Stimulated activated CD4-positive, alpha-beta T cell treated with anti-CD3 and anti-CD28 coated beads, Interleukin-4, amount 100 ng/mL, for 48 hours (primary cell): ENCODE measurements at places on chromosomes 1 and 21.

DNA sequence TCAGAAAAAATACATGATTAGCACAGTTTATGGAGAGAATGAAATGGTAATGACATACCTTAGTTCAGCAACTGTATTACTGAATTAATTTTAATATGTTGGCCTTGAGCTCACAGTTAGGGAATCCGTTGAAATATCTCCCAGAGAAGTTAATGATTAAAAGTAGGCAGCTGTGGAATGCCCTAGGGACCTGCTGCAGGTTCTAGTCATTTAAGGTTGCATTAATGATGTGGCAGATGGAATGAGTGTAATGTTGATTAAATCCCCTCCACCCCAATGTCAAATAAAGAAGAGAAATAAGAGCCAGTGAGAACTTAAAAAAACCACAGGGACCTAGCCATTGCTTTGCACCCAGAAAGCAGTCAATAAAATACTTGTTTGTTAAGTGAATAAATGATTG, 40.3 kb upstream of the TRIM45 start:
- no peak for DNase-seq

DNA sequence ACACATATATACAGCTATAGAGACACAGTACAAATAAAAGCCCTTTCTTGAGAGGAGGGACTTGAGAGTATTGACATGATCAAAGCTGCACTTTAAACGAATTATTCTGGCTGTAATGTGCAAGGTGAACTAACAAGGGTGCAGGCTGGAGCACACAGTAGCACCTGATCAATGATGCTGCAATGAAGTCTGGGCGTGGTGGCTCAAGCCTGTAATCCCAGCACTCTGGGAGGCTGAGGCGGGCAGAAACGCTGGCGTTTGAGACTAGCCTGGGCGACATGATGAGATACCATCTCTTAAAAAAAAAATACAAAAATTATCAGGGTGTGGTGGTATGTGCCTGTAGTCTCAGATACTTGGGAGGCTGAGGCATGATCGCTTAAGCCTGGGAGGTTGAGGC, 14.1 kb upstream of the CTH start:
- no peak for DNase-seq

- DNase-seq = no peak
These were observed 61.6 kb downstream of the KIF14 start for GRCh38 chr1:200558866-200559459.

DNA sequence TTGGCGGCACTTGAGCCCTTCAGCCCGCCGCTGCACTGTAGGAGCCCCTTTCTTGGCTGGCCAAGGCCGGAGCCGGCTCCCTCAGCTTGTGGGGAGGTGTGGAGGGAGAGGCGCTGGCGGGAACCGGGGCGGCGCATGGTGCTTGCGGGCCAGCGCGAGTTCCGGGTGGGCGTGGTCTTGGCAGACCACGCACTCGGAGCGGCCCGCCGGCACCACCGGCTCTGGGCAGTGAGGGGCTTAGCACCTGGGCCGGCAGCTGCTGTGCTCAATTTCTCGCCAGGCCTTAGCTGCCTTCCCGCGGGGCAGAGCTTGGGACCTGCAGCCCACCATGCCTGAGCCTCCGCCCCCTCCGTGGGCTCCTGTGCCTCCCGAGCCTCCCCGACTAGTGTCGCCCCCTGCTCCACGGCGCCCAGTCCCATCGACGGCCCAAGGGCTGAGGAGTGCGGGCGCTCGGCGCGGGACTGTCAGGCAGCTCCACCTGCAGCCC, 673.7 kb upstream of the BRINP3 start:
- no peak for DNase-seq

GRCh38 chr1:172980456-172980855, 70.3 kb downstream of the TNFSF18 start:
- no peak for DNase-seq

DNA sequence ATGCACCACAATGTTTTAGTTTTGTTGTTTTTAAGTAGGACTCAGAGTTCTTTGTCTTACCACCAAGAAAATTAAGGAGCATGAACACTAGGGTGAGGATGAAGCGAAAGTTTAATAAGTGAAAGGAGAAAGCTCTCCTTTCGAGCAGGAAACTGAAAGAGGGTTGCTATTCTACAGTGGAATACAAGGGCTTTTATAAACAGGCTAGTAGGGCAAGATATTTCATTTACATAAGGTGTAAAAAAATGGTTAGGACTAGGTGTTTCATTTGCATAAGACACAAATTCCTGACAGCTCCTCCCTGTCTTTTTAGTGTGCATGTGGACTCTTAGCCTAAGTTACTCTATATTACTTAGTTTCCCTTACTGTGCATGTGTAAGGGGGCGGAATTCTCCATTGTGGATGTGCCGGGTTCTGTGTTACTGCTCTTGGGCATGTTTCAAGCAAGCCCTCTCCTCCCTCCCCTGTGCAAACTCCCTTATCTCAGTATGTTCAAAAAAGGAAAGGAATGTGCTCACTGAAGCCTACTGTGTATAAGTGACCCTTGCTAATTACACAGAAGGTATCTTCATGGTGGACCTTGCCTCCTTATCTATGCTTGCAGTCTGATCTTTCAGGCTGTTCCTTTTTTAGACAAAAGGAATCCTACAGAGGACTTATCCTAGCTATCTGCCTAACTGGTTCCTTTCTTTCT, 7.3 kb downstream of the TSHB start:
- DNase-seq = no peak
